ENCODE measurements at places on chromosomes 5 and 9.

GRCh38 chr5:473551-474192 is 30.7 kb downstream of the EXOC3 start:
- DNase-seq = peak; percentile 41

DNA sequence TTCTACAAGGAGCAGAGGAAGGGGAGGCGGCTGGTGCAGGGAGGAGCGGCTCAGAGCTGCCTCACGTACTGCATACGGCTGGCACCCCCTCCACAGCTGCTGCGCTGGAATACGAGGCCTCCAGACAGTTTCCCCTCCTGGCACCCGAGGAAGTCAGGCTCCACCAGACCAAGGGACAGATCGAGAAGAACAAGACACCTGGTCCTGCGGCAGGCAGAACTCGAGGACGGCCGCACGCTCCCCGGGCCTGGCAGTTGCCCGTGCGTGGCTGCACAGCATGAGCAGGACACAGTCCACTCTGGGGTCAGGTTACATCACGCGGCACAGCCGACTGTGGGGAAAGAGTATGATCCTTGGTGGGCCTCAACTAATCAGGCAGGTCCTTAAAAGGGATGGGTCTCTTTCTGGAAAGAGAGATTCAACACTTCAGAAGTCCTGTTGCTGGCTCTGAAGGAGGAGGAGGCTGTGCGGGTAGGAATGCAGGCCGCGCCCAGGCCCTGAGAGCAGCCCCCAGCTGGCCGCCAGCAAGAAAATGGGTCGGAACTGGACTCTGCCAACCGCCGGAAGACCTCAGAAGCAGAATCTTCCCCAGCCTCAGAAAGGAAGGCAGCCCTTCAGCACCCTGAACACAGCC is 11.6 kb downstream of the UBAC1 start:
- no peak for DNase-seq

DNA sequence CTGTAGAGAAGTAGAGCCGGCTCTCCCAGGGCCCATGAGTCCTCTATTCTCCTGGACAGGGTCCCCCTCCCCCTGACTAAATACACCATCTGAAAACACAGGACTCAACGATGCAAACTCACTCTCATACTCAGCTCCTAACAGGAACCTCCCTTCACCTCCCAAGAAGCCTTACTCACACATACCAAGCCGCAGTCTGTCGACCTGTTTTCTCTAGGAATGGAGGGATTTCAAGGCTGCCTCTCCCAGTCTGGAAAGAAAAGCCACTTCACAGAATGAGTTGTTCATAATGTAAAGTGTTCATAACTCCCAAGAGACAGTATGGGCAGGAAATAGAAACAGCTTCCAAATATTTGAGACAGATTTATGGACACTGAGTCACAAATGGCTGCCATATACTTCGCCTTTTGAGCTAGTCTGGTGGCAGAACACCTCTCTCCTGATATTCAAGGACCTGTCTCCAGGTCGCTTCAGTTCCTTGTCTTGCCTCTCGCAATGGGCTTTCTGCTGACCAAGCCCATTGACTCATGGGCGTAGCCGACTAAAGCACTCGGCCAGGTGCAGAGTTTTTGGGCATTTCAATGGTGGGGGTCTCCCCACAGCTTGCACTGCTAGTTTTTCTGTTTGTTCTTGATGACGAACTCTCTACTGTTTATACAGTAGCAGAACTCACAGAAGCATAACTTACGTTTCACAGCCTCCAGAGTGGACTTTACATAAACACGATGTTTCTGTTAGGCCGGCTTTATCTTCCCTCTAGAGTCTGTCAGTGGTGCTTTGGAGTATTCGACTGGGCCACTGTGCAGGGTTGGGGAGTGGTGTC is 25.0 kb upstream of the IL17B start:
- no peak for DNase-seq

DNA sequence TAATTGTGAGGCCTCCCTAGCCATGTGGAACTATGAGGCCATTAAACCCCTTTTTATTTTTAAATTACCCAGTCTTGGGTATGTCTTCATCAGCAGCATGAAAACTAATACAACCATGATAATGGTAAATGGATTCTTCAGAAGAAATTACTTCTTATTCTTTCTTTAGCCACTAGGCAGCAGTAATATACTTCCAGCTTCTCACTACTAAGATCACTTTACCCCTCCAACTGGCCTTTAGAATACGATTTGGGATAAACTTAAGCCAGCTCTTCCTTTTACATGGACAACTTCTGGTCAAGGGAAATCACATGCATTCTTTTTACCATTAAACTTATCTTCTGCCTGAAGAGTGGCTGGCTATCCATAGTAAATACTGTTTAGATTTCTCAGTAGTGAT is 355.4 kb downstream of the MAN2A1 start:
- DNase-seq = no peak

- peak; percentile 93 for DNase-seq
Observed at GRCh38 chr9:6008169-6008979, 7.0 kb downstream of the RANBP6 start.

DNA sequence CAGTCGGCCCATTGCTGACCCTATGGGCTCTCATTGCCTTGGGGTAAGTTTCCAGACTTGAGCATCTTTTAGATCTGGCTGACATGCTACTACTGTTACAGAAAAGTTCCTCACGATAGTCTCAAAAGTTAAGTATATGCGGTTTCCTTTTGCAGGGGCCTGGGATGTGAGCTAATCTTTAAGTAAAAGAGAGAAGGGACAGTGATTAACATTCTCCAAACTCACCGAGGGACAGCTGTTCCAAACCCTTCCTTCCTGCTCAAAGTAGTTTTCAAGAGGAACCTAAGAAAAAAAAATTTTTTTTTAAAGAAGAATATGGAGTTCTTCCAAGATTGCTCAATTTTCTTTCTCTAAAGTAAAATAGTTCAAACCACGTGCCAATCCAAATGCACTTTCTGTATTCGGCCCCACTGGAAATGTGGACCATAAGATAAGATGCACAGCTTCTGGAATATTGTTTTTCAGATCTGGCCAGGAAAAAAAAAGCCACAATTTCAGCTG is 168.0 kb upstream of the SPRY4 start:
- no peak for DNase-seq

GRCh38 chr5:142973932-142974331 is 203.8 kb downstream of the ARHGAP26 start:
- DNase-seq = no peak

- DNase-seq = no peak
Observed at GRCh38 chr9:91186632-91187108, 175.0 kb downstream of the AUH start.

Data from left ventricle myocardium inferior (tissue), 1 donor.